ENCODE measurements at places on chromosomes 2 and 18.

- no peak for DNase-seq
Measured at GRCh38 chr2:174333372-174334277, 1.1 kb upstream of the SP9 start.

DNA sequence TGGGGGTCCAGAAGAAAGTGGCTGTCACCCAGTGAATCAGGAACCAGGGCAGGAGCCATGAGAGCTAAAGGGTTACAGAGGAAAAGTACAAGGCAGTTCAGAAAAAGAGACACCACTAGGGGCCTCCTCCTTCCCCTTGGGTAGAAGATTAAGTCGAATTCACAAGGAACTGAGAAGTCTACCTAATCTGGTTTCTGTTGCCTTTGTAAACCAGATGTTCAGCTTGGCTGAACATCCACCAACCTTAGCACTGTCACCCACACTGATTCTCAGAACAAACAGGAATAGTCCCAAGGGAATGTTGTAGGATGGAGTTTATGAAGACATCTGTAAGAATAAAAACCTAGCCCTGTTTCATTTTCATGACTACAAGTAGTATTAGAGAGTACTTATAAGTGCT lies 90.4 kb upstream of the NOSTRIN start:
- DNase-seq: no peak

GRCh38 chr2:71419145-71419544 lies 34.2 kb upstream of the DYSF start:
- DNase-seq: no peak

DNA sequence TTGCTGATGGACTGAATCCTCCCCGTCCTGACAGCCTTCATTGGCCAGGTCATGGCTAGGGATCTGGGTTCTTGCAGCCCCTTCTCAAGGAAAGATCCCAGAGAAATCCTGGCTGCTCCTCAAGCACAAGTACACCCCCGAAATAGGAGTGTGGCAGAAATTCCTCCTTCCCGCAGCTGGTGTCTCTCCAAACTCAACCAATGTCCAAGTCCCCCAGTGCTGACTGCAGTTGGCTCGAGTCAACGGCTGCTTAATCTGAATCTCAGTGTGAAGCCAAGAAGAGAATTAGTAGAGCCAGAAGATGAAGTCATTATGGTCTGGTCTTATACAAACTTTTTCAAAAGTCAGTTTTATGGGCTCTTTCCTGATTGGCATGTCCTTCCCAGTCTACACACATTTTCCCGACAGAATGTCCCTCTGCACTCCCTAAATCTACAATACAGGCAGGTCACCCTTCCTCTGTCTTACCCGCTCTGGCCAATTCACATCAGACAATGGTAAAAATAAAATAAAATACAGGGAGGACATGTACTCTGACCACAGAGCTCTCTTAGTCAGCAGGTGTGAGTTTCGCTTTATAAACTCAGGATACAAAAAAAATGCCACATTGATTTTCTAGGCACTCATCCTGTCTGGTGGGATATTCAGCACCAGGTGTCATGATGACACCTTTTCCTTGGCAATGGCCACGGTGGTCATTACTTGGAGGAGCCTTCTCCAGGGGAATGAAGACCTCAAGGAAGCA lies 76.9 kb upstream of the PAPOLG start:
- DNase-seq: no peak

- no peak for DNase-seq
Measured at GRCh38 chr2:54881759-54882158, 158.3 kb downstream of the EML6 start.

DNA sequence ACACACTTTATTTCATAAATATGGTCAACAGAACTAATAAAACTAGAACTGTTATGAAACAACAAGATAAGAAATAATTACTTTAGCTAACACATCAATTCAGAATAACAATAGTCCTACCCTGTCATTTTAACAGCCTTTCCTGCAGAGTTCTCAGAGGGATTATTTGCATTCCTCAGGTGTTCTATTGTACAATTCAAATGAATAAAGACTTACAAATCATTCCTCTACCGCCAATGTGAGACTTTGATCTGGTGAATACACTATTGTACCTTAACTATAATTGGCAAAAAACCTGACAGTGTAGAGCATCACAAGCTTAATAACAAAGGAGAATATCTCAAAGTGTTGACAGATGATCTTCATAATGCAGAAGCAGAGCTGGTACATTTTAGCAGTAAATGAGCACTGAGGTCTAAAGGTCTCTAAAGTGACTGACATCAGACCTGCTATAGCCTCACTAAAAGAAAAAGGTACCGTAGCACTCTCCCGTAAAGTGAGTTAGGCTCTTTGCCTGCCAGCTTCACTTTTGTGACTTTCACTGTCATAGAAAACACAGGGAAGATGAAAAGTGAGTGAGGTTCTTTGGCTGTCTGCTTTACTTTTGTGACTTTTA lies 118.8 kb upstream of the SP3 start:
- no peak for DNase-seq

GRCh38 chr2:102803041-102803896 lies 41.4 kb downstream of the TMEM182 start:
- no peak for DNase-seq

DNA sequence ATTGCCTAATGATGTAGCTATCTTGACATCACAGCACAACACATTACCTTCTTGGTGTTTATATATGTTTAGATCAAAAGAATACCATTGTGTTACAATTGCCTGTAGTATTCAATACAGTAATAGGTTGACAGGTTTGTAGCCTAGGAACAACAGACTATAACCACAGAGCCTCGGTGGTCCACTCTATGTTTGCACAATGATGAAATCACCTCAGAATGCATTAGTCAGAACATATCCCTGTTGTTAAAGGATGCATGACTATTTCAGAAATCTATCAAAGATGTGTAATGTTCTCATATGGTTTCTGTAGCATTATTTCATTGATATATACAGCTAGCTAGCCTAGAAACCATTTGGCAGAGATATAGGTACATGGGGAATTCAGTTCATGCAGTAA lies 8.9 kb downstream of the METTL5 start:
- no peak for DNase-seq

DNA sequence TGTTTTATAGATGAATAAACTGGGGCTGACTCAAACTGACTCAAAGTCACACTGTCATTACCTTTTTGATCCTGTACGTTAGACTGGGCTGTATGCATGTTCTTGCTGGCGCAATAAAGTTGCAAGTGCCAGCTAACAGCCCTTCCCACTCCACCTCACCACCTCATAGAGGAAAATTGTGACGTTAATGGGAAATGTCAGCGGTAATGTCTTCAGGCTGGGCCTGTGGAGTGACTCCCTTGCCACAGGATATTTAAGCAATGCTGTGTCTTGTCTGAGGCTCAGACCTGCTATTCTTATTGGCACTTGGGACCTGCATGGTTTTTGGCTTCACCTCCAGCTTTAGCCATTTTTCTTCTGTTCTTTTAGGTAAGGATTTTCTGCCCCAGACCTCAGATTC lies 25.2 kb upstream of the CASP10 start:
- DNase-seq: no peak

GRCh38 chr2:100865816-100866460 lies 46.0 kb downstream of the NPAS2 start:
- DNase-seq: no peak

GRCh38 chr2:64685430-64685829 lies 31.7 kb upstream of the SERTAD2 start:
- DNase-seq: no peak

GRCh38 chr2:227198866-227199265 lies 34.4 kb downstream of the COL4A3 start:
- DNase-seq: no peak

DNA sequence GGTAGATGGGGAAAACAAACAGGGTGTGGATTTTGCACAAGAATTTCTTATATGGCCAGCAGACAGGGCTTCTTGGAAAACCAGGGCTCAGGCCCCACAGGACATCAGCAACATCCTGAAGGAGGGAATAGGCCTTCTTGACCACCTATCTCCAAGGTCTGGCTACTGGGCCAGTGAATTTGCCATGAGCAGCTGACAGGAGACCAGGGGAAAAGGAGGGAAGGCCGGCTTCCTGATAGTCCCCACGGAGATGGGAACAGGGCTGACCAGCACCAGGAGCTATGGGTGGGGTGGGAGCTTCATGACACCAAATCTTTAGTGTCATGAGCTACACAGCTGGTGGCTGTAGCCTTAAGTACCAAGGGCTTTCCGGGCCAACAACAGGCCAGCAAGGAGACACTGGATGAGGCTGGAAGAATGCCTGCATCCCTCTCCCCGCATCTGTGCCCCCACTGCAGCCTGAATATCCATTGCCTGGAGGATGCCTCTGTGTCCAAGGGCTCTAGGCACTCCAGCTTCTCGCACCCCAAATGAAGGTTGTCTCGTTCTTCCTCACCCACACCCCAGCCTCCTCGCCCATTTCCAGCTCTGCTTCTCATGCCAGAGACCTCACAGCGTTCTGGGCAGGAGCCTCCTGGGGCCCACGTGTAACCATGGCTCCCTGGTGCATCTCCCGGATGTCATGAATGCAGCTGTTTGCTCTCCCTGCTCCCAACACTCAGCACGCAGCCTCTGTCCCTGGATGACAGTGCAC lies 74.8 kb downstream of the EMX1 start:
- no peak for DNase-seq

DNA sequence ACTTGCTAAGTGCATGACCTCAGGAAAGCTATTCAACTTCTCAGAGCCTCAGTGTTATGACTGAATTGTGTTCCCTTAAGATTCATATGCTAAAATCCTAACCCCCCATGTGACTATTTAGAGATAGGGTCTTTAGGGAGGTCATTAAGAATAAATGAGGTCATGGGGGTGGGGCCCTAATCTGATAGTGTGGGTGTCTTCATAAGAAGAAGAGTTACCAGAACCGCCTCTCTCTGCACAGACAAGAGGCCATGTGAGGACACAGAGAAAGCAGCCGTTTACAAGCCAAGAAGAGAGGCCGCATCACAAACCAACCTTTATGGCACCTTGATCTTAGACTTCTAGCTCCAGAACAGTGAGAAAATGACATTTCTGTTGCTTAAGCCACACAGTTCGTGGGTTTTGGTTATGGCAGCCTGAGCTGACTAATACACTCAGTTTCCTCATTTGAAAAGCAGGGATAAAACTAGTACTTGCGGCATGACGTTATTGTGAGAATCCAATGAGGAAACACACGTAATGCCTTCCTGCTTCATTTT lies 9.9 kb downstream of the SH2D6 start:
- DNase-seq: no peak

- no peak for DNase-seq
Measured at GRCh38 chr2:53933329-53933728, 37.5 kb downstream of the PSME4 start.

DNA sequence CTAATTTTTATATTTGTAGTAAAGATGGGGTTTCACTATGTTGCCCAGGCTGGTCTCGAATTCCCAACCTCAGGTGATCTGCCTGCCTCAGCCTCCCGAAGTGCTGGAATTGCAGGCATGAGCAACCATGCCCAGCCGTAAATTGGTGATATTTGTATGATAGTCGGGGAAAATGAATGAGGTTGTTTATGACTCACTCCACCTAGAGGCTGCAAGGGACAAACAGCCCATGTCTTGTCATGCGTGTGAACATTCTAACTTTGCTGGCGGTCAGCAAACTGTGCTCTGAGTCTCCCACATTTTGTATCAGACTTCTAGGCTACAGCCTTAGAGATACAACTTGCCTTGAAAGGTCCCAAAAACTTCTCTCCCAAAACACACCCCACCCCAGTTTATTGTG lies 133.5 kb upstream of the DTNA start:
- peak; percentile 8 for DNase-seq

DNA sequence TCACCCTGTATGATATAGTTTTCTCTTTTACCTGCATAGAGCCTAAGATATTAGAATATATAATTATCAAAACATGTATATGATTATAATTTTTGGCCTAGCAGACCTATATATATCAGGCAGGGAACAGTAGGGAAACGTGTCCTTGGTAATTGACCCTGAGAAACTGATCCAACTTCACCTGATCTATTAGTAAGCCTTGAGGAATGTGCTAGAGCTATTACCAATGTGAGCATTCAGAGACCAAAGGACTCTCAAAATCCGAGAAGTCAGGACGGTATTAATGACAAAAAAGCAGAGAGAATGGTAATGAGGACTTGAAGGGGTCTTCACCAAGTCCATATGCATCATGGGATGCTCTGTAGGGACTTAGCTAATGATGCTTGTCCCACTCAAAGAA lies 571.9 kb downstream of the CPS1 start:
- no peak for DNase-seq

DNA sequence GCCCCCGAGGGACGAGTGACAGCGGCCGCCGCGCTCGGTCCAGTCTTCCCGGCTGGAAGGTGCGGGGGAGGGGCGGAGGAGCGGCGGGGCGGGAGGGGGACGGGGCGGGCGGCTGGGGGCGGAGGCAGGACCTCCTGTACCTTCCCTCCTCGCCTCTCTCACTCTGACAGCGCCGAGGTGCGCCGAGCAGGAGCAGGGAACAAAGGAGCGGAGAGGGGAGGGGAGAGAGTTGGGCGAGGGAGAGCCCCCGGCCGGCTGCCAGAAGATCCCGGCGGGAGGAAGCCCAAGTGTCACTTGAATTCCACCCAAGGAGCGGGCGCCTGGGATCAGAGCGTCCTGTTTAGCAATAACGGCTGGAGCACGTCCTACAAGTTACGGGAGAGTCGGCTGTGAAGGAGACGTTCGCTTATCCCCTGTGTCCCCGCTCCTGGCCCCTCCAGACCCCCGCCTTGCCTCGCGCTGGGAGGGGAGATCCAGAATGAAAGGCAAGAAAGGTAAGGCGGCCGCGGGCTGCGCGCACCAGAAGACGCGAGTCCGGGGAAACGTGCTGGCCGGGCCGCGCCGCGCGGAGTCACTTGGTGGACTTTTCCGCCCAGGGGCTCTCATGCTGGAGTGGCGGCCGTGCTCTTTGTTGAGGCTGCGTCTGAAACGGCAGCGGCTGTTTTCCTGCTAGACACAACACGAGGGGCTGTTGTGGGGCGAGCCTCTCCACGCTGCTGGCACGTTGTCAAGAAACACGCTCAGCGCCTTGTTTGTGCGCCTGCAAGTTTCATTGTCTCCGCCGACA lies at the start of gene TGIF1:
Gene TGIF1, plus strand, starts transcription at position 161 of the 787 bp plus-strand sequence. Its CDS starts 318 bp downstream, at position 479.
- no peak for DNase-seq

GRCh38 chr2:99756059-99756458 lies 266.2 kb upstream of the REV1 start:
- DNase-seq: no peak

DNA sequence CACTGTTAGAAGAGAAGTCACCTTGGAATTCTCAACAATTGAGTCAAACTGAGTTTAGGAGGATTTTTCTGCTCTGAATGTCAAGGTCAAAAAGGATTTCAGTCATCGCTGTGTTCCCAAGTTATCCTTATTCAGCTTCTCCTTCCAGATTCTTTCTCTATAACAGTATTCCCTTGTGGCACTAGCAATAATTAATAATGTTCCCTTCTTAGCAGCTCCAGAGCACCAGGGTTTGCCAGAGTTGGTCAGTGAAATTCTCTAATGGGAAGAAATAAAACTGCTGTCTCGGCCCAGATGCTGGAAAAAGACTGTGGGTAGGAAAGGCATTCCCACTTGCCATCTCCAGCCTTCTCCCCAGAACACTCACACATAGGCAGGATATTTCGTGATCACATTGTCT lies 836.0 kb upstream of the PIK3C3 start:
- no peak for DNase-seq

DNA sequence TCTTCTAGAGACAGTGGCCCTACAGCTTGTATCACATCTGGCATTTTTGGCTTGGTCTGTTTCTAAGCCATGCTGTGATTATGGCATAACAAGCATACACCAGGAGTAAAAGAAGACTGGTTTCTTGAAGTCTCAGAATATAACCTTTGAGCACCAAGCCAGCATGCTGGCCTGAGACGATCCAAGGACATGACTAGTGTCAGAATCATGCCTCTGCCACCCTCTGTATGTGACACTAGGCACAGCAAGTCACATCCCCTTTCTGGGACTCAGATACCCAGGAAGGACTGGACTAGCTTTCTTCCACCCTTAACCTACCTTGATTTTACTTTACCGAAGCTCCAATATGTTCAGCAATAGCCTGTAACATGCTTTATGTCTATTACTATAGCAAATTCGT lies 345.5 kb downstream of the SETBP1 start:
- no peak for DNase-seq

All from COLO829 (cell line).